ENCODE measurements at places on chromosomes 16 and 17.

DNA sequence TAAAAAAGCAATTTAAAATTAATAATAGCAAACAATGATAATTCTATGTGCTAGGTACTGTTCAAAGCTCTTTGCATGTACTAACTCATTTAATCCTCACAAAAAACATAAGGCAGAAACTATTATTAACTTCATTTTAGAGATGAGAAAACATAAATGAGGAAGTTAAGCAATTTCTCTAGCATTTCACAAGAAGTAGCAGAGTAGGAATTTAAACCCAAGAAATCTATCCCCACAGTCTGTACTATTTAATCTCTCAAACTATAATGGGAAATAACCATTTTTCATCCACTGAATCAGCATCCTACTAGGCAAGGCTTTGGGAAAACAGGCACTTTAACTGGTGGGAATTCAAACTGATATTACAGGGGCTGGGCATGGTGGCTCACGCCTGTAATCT is 42.2 kb upstream of the INTS2 start:
- DNase-seq, result no peak

- DNase-seq, result peak; percentile 15
Observed at GRCh38 chr16:165539-166374, at the start of gene HBM. TSS of gene HBM (plus strand) at chr16:165978. CDS start at chr16:165998, 20 bp downstream.

- no peak for DNase-seq
Observed at GRCh38 chr17:28897769-28898526, 415 bp upstream of the FLOT2 start.

DNA sequence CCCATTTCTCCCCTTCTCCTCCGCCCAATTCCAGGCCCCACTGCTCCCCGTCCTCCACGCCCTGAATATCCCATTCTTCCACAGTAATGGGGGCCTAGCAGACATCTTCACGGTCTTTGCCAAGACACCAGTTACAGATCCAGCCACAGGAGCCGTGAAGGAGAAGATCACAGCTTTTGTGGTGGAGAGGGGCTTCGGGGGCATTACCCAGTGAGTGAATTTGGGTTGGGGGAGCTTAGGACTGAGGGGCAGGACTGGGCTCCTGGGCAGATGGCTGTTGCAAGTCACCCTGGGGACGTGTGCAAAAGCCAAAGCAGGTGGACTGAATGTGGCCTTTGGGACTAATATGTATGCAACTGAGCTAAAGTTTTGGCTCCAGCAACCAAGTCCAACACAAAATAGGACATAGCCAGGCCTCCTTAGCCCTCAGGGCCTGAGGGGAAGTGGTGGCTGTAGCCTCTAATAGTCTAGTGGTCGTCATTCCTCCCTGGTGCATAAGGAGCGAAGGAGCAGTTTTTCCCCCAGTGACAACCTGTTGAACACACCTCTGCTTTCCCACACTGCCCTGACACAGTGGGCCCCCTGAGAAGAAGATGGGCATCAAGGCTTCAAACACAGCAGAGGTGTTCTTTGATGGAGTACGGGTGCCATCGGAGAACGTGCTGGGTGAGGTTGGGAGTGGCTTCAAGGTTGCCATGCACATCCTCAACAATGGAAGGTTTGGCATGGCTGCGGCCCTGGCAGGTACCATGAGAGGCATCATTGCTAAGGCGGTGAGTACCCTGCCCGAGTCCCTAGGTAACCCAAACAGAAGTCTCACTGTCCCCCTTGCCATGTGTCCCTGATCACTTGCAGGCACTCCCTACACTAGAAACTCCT is 2.6 kb downstream of the ACADVL start:
- no peak for DNase-seq

DNA sequence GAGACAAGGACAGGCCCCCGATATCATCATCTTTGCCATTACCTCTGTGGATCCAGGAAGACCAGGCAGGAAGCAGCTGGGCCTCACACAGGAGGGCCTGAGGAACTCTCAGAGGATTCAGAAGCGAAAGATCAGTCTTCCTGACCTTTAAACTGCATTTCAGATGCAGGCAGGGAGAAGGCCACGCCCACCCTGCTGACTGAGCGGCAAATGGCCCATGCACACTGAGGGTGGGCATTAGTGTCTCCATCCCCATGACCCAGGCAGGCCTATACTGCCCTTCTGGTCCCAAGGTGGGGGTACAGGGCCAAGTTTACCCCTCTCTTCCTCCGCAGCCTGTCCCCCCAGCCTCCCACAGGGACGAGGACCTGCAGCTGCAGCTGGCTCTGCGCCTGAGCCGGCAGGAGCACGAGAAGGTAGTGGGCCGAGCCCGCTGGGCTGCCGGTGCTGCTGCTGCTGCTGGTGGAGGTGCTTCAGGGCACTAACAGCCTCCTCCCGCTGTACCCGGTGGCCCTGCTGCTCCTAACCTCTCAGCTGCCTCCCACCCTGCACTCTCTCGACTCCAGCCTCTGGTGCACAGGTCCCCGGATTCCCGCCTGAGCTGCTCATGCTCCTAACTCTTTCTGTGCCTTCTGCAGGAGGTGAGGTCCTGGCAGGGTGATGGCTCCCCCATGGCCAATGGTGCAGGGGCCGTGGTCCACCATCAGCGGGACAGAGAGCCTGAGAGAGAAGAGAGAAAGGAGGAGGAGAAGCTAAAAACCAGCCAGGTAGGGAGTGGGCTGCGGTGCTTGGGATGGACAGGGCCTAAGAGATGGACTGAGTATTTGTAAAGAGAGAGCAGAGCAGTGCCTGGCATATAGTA is 6.2 kb downstream of the EPN3 start:
- DNase-seq, result no peak

DNA sequence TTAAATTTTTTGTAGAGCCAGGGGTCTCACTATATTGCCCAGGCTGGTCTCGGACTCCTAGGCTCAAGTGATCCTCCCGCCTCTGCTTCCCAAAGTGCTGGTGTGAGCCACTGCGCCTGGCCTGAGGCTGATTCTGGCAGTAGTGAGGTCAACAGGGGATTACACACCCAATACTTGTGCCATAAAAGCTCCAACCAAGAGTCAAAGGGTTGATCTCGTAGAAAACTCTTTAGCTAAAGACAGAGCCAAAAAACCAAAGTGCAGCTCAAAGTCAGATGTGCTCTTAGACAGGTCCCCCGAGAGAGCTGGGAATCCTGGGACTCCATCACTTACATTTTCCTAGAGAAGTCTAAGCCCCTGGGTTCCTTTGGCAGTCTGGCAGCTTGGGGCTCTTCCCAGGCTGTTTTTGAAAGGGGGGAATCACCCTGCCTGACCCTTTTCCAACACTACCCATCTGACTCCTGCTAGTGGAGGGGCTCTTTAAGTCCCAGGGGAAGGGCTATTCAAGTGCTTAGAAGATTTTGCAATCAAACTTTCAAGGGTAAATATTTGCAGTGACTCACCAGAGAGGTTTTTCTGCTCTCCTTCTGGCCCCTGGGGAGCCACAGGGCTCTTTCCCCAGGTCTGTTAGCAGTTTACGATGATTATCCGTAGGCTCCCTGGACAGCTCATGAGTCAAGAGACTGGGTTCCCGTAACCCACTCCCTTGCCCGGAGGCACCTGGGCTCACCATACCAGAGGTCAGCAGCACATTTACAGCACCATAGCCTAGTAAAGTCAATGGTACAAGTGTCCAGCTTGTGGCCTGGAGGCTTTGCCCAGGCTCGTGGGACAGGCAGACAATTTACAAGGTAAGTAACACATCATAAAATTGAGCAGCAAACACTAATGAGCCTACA is 408.7 kb downstream of the SLC39A11 start:
- DNase-seq, result peak; percentile 91

DNA sequence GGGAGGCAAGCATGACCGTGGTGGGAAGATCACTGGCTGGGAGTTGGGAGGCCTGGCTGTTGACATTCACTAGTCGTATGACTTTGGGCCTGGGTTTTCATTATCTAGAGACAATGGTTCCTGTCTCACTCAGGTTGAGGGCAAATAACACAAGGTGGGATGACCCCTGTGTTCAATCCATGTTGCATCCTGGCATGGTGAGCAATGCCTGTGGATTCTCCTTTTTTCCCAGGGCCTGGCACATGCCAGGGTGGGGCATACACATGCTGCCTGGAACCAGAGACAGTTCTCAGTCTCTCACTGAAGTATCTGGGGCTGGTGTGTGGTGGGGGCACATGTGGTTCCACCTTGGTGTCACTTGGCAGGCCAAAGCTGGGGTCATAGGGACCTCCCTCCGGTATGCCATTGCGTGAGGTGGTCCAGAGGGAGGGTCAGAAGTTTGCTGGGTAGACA is 5.4 kb downstream of the THRA start:
- no peak for DNase-seq

Data from GM03348 (cell line).